ENCODE measurements at places on chromosomes 11 and 22.

DNA sequence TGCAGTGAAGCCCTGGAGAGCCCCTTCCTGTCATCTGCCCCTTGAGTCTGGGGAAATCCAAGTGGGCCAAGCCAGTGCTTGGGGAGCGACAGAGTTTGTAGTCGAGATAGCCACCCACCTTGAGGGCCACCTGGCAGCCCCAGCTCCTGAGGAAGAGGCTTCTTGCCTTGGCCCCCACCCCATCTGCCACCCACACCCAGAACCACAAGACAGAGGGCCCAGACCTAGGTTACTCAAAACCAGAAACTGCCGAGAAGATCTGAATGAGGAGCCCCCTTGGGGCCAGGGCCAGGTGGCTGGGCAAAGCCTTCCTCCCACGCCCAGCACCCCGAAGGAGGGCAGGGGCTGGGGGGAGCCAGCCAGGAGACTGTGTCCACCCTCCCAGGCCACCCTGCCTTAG, 18.8 kb upstream of the PRR5 start:
- DNase-seq, result peak; percentile 83

DNA sequence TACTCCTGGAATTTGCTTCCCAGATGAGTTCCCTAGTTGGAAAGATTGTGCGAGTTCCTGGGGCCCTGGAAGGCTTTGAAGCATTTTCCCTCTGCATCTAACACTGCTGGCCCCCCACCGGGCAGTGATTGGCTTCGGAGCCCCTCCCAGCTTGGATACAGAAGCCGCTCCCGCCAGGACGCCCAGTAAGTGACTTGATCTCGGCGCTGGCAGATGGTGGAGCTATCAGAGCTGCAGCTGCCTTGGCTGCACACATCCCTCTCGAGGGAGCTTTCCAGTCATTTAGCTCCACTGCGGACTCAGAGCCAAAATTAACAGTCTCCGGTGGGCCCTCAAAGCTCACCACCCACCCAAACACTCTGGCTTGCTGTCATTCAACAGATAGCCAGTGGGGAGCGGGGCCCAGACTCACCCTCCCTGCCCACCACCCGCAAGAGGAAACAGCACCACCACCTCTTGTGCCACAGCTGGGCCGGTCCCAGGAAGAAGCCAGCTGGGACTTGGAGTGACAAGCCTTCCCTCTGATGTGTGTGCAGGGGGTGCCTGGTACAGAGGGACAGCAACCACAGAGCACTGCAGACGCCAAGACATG, 162.3 kb downstream of the TRIM29 start:
- DNase-seq, result no peak

DNA sequence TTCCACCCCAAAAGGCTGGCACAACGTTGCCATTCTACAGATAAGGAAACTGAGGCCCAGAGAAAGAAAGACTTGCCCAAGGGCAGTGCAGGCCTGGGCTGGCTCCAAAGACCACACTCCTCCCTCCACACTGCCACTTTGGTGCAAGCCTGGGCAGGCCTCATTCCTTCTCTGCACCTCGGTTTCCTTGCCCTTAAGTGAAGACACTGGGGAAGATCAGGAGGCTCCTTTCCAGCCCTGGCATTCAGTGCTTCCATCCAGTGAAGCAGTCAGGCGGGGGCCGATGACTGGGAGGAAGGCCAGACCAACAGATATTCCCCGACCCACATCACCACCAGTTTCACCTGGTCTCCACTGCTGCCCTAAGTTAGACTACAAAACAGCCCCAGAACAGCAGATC, 18.3 kb upstream of the TCF20 start:
- DNase-seq, result no peak

GRCh38 chr11:66912911-66913310, 45.3 kb downstream of the PC start:
- DNase-seq, result no peak

DNA sequence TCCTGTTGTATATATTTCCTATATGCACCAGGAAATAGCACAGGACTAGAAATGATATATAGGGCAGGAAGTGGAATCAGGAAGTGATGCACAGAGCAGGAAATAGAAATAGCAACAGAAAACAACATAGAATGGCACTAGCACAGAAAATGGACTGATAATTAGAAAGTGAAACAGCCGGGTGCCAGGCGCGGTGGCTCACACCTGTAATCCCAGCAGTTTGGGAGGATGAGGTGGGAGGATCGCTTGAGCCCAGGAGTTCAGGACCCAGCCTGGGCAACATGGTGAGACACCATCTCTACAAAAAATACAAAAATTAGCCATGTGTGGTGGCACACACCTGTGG, 10.0 kb upstream of the RELT start:
- DNase-seq, result no peak

- no peak for DNase-seq
Measured at GRCh38 chr11:44941259-44942021, 9.2 kb downstream of the TP53I11 start.

GRCh38 chr22:45104313-45104712, 59.4 kb upstream of the NUP50 start:
- DNase-seq, result no peak

Measured in DND-41 (cell line).